ENCODE measurements at places on chromosomes 4 and X.

- no peak for DNase-seq
Observed at GRCh38 chrX:20753076-20753475, 486.4 kb upstream of the RPS6KA3 start.

- DNase-seq: no peak
Observed at GRCh38 chrX:138485767-138486166, 225.8 kb downstream of the FGF13 start.

- peak; percentile 96 for DNase-seq
Observed at GRCh38 chr4:177484613-177485021, 42.4 kb upstream of the AGA start.

GRCh38 chr4:41678951-41679350 is 69.6 kb downstream of the PHOX2B start:
- DNase-seq: no peak

- no peak for DNase-seq
Observed at GRCh38 chrX:144494074-144494473, 610.2 kb downstream of the UBE2NL start.

DNA sequence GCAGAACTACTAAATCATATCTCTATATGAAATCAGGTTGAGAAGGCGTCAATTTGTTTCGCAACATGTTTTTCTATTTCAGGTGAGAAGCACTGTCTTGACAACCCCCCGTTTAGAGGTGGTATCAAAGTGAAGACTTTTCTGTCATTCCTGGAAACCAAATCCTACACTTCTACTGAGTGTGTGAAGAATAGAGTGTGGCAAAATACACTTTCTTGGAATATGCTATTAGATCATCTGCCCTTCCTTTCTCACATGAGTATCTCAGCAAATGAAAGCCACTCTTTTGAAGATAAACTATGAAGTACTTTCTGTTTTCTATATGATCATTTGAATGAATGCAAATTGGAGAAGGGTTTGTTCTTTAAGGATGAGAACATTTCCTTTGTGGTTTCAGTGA is 174.0 kb upstream of the FMR1 start:
- no peak for DNase-seq

GRCh38 chr4:81919810-81920209 is 448.1 kb upstream of the RASGEF1B start:
- DNase-seq: no peak

GRCh38 chrX:28022371-28022770 is 41.1 kb upstream of the DCAF8L1 start:
- no peak for DNase-seq

- DNase-seq: no peak
Observed at GRCh38 chr4:145075742-145076468, 22.1 kb downstream of the ANAPC10 start.

DNA sequence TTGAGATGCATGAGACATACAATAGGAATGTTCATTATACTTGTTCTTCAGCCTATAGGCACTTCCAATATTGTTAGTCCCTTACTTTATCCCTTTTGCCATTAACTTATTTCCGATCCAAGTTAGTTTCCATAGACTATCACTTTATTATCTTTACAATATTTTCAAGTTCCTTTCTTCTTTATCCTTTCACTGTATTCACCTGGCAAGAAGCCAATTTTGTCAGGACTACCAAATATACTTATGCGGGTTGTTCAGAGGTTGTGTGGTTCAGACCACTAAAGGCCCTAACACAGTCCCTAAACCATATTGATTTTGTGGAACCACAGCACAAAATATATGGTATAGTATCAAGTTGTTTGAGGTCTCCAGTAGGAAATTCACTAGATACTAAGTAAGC is 245.0 kb upstream of the HTR2C start:
- DNase-seq: no peak

DNA sequence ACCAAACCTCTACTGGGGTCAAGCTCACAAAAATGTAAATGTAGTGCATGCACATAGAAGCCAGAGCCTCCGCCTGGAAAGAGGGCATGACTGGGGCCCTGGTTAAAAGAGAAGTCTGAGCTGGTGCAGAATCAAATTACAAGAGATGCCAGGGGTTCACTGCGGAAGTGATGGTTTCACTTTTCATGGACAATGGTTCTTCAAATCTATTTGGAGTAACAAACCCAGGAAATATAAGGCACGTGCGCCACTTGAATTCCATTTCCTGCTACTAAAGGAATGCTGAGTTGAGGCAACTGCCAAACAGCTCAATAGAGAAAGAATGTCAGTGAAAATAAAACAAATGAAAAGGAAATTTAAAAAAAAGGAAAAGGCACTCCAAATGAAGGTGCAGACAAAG is 79.8 kb downstream of the FUNDC1 start:
- DNase-seq: no peak

DNA sequence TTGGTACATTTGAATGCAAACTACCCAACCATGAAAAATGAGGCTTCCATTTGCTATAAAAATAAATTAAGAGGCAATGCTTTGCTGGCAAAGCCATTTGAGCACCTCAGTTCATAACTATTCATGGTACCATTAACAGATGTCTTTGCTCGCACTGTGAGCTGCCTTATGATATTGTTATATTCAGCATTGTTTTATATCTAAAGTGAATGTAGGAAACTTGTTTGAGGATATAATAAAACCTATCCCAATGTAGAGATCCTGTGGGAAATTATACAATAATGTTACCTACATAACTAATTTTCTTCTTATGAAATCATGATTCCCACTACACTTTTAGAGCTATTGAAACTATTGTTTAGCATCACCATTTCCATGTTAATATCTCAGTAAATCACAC is 125.2 kb upstream of the TRAM1L1 start:
- DNase-seq: no peak

- no peak for DNase-seq
Observed at GRCh38 chr4:6492861-6493657, 20.6 kb upstream of the PPP2R2C start.

DNA sequence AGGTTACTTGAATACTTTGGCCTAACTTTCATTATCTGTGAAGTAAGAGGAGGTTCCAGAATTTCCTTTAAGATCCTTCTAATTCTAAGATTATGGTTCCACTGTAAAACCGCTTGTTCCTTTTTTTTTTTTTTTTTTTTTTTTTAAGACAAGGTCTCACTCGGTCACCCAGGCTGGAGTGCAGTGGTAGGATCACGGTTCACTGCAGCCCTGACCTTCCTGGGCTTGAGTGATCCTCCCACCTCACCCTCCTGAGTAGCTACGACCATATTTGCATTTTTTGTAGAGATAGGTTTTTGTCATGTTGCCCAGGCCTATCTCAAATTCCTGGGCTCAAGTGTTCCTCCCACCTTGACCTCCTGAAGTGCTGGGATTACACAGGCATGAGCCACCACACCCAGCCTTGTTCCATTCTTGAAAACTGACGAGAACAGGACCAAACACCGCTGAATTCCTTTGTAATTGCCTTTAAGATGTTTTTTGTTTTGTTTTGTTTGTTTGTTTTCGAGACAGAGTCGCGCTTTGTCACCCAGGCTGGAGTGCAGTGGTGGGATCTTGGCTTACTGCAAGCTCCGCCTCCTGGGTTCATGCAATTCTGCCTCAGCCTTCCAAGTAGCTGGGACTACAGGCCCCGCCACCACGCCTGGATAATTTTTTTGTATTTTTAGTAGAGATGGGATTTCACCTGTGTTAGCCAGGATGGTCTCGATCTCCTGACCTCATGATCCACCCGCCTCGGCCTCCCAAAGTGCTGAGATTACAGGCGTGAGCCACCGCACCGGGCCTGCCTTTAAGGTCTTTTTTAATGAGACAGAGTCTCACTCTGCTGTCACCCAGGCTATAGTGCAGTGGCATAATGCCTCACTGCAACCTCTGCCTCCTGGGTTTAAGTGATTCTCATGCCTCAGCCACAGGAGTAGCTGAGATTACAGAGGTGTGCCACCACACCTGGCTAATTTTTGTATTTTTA is 6.8 kb downstream of the PDS5A start:
- DNase-seq: peak; percentile 34

GRCh38 chrX:134512566-134512965 is 52.6 kb downstream of the HPRT1 start:
- peak; percentile 75 for DNase-seq

GRCh38 chrX:114591121-114591520 is 7.2 kb downstream of the HTR2C start:
- DNase-seq: no peak

Data from kidney epithelial cell (primary cell).